EH (cell line): ENCODE measurements at places on chromosomes 6 and 20.

GRCh38 chr6:71012866-71013469 is 56.1 kb upstream of the B3GAT2 start:
- DNase-seq: peak; percentile 58

GRCh38 chr6:43113431-43114260 is 37.5 kb downstream of the PTK7 start:
- DNase-seq: peak; percentile 34

DNA sequence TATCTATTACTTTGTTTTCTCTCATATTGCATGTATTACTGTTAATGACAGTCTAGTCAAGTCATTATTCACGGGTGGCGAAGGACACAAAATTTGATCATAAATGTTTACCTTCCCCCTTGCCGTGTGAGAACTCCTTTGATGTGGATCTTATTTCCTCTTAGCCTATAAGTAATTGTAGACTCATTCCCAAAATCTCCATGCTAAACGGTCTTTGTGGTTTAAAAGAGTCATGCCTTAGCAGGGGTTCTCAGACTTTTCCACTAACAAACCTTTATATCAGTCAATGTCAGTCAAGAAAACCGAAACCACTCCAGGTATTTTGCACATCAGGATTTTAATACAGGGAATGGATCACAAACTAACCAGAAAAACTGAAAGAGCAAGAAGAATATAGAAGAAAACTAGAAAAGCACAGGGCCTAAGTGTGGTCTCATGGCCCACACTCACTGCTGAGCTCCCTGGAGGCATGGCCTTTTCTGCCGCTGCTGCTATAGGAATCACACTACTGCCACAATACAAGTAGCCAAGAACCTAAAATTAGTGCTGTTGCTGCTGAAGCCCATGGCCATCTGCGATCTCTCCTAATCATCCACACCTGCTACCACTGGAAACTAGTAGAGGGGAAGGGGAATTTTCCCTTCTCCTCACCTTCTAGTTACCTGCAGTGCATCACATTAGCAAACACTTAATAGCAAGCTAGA is 186.0 kb upstream of the POU3F2 start:
- DNase-seq: no peak

DNA sequence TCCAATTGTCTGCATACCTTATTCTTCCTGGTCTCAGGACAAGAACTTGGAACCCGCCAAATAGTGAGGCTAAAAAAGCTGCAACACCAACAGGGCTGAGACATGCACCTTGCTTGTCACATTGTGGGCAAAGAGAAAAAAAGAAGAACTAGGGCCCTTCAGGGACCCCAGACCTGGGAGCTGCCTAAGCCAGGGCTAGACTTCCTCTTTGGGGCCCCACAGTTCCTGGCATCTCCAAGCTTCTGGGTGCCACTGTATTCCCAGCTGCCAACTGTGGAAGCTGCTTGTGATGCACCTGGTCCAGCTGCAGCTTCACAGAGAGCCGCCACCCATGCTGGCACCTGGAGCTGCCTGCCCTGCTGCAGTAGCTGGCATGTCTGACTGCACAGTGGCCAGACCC is 370.6 kb downstream of the CD83 start:
- no peak for DNase-seq

- DNase-seq: peak; percentile 59
Measured at GRCh38 chr6:105179244-105180065, at the start of gene POPDC3. TSS of gene POPDC3 (minus strand) at chr6:105180014. CDS start at chr6:105161909, 18,105 bp downstream.

- DNase-seq: no peak
Measured at GRCh38 chr20:15699431-15700146, 873.7 kb downstream of the KIF16B start.

GRCh38 chr20:52261792-52262191 is 70.2 kb upstream of the ZFP64 start:
- DNase-seq: no peak

- no peak for DNase-seq
Measured at GRCh38 chr6:69816026-69816425, 19.2 kb upstream of the LMBRD1 start.

DNA sequence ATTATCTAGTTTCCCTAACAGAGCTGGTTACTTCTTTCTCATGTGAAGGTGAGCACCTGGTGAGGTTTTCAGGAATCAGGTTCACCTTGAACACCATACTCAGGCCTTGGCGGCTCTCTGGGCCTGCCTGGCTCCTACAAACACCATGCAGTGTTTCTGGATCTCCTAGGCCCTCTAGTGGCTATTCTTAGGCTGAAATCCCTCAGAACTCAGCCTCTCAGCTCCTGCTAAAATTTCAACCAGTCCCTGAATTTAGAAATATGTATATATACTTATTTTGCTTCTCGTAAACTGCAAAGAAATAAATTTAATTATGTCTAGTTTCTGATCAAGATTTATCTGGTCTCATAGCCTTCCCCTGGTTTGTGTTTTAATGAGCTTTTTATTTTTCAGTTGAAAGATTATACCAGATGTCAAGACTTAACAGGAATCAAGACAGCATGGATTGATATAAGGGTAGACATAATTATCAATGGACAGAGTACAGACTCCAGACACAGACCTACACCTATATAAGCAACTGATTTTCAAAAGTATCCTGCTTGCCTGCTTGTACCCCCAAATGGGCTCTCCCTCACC is 55.9 kb downstream of the ANKEF1 start:
- peak; percentile 60 for DNase-seq

DNA sequence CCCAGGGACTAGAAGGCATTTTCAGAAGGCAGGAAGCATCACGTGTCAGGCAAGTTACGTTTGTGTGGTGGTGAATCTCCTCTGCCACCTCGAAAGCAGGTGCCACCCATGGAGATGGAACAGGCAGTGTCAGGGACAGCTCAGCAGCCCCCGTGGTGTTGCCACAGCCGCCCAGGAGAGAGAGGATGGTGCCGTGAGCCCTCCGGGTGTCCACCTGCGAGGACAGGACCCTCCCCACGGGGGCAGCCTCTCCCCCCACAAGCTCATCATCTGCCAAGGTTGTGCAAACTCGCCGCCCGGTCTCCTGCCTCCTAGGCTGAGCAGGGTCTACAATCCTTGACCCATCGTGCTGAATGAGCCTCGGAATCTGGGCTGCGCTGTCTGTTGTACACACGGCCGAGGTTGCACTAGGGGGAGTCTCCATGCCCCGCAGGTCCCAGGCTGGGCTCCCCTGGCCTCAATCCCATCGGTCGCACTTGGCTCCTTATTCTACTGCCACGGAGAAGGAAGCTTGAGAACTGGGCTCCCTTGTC is 40.1 kb downstream of the DACT2 start:
- no peak for DNase-seq

- no peak for DNase-seq
Measured at GRCh38 chr6:37845930-37846329, 26.4 kb downstream of the ZFAND3 start.

GRCh38 chr6:136410201-136411024 is 120.8 kb upstream of the BCLAF1 start:
- DNase-seq: peak; percentile 9

DNA sequence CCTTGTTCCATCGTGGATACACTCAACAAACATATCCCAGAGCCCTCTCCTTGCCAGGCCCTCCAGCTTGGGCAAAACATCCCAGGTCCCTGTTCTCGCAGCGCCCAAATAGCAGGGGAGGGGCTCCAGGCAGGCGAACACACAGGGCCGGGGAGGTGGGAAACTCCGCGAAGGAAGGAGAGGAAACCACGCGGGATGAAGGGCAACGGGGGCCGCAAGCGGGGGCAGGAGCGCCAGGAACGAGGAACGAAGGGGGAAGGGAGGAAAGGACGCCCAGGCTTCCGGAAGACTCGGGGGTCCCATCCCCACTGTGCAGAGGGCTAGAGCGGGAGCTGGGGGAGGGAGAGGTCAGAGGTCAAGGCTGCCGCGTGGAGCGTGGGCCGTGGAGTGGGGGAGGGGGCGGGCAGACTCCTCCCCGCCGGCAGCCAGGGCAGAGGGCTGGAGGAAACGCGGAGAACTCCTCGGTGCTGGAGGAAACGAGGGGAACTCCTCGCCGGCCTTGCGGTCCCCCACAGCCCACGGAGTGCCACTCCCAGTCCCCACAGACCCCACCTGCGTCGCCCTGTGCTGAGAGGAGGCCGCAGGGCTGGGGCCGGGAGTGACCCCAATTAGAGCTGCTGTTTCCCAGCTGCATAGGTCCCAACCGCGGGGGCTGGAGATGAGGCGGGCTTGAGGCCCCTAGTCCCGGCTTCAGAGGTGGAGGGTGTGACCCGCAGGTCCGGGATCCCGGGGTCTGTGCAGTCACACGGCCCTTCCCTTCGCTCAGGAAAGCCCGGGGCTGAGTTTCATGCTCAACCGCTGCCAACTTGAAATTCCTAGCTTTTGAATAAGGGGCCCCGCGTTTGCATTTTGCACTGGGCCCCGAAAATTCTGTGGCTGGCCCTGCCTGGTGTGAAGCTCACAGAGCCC is 1.2 kb upstream of the RBM38 start:
- no peak for DNase-seq

GRCh38 chr6:74015427-74015826 is 319.4 kb downstream of the CD109 start:
- no peak for DNase-seq

DNA sequence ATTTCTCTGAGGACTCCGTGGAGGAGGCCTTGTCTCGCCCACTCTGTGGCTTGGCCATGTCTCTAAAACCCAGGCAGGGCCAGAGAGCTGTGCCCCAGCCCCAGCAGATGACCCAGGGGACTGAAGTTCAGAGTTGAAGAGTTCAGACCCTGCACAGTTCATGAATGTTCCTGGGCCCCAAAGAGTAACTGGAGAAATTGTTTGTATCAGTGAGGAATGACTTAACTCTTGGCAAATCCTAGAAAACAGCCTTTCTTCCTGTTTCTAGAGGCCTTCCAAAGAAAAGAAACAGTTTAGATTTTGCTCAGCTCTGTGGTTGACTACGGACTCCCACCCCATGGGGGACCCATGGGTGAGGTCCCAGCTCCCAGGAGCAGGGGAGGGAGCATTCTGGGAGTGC is 62.1 kb upstream of the EYA2 start:
- no peak for DNase-seq

DNA sequence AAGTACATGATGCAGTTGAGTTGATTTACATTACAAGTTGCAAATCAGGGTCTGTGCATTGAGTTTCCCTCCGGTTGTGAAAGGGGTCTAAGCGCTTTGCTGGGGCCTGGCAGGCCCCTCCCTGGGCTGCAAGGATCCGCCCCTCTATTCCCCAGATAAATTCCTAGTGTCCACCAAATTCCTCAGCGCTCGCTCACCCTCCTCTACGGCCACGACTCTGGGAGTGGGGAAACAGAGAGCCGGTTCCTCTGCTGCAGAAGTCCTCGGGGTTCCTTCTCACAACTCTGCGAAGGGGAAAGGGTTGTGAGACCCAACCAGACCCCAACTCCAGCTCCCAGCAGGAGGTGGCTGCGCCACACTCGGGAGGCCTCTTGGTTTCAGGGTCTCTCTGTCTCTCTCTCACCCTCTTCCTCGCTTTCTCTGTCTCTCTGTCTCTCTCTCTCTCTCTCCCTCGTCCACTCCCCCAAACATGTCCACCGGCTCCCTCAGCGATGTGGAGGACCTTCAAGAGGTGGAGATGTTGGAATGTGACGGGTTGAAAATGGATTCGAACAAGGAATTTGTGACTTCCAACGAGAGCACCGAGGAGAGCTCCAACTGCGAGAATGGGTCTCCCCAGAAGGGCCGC is at the start of gene TCF21:
Gene TCF21 (plus strand): TSS at position 185 of the 628 bp plus-strand sequence. CDS start 285 bp downstream, at position 470.
- DNase-seq: peak; percentile 43

GRCh38 chr6:11055127-11055627 is 11.1 kb upstream of the ELOVL2 start:
- DNase-seq: peak; percentile 26

GRCh38 chr20:31256959-31257358 is 505 bp upstream of the DEFB115 start:
- no peak for DNase-seq

DNA sequence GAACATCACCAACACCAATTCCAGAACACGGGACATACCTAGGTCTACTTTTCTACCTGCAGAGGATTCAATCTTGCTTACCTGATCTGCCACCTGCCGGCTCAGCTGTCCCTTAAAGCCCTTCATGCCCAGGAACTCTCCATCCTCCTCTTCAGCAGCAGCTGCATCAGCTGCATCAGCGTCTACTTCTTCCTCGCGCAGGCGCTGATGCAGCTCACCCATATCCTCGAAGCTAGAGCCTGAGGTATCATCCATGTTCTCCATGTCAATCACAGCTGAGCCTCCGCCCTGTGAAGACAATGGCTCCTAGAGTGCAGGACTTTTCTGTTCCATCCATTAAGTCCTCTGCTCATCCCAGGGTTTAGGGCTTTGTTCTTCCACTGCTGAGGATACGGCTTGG is 918 bp downstream of the YIPF3 start:
- no peak for DNase-seq

GRCh38 chr6:100078509-100078908 is 84.5 kb upstream of the MCHR2 start:
- DNase-seq: peak; percentile 61

GRCh38 chr6:150910561-150910960 is 45.1 kb downstream of the MTHFD1L start:
- no peak for DNase-seq
